Chondrocyte (in vitro differentiated cells): ENCODE measurements at places on chromosomes 16 and 17. TPM values are rescaled to one million over a fixed set of nuclear protein-coding genes. Genes with fewer than 3 reads are reported as not detected.

- H3K36me3 ChIP-seq: peaks cover 6% of the 10 kb centered on the region
- H3K4me1 ChIP-seq: no peaks in the 10 kb centered on the region
- peaks cover 29% of the 10 kb centered on the region for H3K27me3 ChIP-seq
- no peak overlapping the region for H3K4me3 ChIP-seq
- no peak for DNase-seq
These were observed 241.3 kb upstream of the ZFHX3 start for GRCh38 chr16:73289232-73289631.

DNA sequence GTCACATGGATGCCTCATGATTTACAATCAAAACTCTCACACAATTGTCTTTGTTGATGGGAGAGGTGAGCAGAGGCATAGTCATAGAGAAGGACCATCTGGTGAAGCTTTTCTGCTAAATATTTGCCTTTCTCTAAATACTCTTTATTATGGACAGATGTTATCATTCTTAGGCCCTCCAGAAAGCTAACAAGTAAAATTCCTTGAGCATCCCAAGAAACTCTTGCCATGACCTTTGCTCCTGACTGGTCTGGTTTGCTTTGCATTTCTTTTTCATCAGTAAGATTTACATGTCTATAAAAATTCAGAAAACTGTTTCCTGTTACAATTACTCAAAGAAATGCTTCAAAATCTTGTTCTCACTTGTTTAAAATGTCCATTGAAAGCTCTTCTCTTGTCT lies 1336.6 kb upstream of the CDH8 start:
- H3K4me1 ChIP-seq: no peaks in the 10 kb centered on the region
- H3K27me3 ChIP-seq: no peaks in the 10 kb centered on the region
- H3K27ac ChIP-seq: no peak overlapping the region

DNA sequence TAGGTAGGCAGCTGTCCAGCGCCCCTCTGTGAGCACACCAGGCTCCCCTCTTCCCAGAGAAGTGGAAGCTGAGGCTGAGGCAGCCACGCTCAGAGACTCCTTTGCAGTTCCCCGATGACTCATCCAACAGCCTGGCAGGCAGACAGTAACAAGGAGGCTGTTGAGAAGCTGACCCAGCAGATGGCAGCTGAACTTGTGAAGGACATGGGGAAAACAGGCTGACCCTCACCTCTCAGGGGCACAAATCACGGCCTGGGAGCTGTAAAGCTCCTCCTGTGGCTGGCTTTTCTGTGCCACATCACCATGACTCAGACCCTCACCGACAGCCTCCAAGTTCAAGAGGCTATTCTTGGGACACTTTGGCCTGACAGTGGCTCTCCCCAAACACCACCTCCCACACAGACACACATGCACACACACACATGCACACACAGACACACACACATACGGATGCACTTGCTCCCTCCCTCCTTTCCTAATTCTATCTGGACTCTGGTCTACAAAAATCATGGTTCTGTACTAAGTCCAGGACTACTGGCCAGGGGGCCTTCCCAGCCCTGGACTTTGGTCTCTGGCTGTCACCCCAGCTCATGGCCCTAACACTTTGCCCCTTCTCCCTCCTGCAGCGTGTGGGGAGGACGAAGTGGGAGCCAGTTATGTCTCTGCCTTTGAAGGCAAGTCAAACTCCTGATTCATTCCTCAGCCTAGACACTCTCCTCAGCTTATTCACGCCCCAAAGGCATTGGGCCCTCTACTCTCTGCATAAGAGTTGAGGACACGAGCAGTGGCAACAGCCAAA lies 23.2 kb downstream of the MAP3K14 start:
- H3K27me3 ChIP-seq: no peaks in the 10 kb centered on the region
- peaks cover 69% of the 10 kb centered on the region for H3K4me1 ChIP-seq
- H3K36me3 ChIP-seq: peaks cover 2% of the 10 kb centered on the region
- H3K4me3 ChIP-seq: peak overlapping the region; percentile 0

- no peak for DNase-seq
- H3K27me3 ChIP-seq: peaks cover 5% of the 10 kb centered on the region
- H3K4me1 ChIP-seq: no peaks in the 10 kb centered on the region
- no peaks in the 10 kb centered on the region for H3K36me3 ChIP-seq
- H3K4me3 ChIP-seq: no peak overlapping the region
These were observed 300.2 kb upstream of the IRX5 start for GRCh38 chr16:54630284-54630967.

DNA sequence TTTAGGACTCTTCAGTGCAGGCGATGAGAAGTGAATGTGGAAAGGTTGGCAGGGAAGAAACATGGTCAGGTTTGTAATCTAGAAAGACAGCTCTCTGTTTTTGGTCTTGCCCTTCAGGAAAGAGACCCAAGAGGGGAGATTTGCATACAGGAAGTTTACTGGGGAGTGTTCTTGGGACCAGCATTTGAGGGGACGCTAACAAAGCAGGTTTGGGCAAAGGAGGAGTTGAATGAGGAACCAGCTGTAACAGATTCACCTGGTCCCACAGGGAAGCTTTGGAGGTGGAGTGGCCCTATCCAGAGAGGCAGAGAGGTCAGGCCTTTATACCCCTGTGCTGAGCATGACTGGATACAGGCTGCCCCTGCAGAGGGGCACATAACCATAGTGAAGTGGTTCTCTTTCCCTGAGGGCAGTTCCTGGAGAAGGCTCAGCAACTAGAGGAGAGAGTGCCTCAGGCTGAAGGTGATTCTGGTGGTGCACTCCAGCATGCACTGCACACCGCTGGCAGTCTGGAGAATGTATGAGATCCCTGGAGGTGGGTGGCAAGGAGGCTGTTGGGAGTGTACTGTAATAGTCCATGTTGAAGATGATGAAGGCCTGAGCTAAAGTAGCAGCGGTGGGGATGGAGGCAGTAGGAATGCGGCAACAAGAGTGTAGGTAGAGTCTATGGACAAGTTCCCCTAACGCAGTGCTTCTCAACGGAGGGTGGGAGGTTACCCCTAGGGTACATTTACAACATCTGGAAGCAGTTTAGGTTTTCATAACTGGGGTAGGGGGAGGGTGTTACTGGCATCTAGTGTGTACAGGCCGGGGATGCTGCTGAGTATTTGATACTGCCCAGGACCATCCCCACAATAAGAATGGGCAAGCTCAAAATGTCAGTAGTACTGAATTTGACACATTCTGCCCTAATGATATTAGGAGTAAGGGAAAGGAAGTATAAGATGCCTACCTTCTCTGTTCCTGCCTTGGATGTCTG lies 37.2 kb downstream of the MAP2K6 start:
- no peaks in the 10 kb centered on the region for H3K27me3 ChIP-seq
- peaks cover 17% of the 10 kb centered on the region for H3K4me1 ChIP-seq
- no peaks in the 10 kb centered on the region for H3K36me3 ChIP-seq

DNA sequence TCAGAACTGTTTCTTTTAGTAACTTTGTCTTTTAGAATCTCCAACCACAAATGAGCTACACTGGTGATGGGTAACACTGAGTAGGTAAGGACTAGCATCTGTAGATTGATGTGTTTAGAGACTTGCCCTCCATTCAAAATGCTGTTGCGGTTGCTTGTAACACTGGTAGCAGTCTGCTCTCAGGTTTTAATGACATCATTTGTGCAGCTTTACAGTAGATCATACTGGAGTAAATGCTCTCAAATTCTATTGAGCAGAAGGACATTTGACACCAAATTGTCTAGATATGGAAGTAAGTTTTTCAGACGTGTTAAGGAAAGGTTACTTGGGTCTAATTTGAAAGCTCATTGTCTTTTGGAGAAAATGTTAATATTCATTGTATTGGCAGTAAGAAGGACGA lies 98.8 kb downstream of the NLK start:
- no peak overlapping the region for H3K4me3 ChIP-seq
- peaks cover 16% of the 10 kb centered on the region for H3K4me1 ChIP-seq
- no peak overlapping the region for H3K27ac ChIP-seq
- peaks cover 5% of the 10 kb centered on the region for H3K36me3 ChIP-seq
- DNase-seq: no peak
- no peaks in the 10 kb centered on the region for H3K27me3 ChIP-seq

GRCh38 chr16:83727751-83728352 lies 79.9 kb upstream of the HSBP1 start:
- H3K27me3 ChIP-seq: no peaks in the 10 kb centered on the region
- no peaks in the 10 kb centered on the region for H3K36me3 ChIP-seq
- no peak overlapping the region for H3K27ac ChIP-seq
- no peak overlapping the region for H3K4me3 ChIP-seq

DNA sequence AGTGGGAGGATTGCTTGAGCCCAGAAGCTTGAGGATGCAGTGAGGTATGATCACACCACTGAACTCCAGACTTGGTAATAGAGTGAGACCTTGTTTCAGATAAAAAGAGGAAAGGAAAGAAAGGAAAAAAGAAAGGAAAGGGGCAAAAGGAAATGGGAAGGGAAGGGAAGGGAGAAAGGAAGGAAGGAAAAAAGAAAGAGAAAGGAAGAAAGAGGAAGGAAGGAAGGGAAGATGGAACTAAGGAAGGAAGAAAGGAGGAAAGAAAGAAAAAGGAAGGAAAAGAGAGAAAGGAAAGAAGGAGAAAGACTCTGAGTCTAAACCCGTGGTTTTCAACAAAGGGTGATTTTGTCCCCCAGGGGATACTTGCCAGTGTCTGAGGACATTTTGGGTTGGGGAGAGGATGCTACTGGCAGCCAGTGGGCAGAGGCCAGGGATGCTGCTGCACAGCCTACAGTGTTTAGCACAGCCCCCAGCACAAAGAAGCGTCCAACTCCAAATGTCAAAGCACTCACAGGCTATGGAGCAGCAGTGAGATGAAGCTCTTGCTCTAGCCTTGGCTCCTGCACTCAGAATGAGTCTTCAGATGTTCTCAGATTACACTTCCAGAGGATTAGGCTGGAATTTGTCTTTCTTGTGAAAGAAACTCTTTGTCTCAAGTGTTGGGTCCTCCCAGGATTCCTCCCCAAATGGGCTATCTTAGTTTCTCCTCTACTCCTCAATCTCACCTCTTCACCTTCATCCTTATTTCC lies 64.2 kb downstream of the BMERB1 start:
- H3K36me3 ChIP-seq: peaks cover 3% of the 10 kb centered on the region
- no peak overlapping the region for H3K27ac ChIP-seq
- no peak overlapping the region for H3K4me3 ChIP-seq
- H3K27me3 ChIP-seq: no peaks in the 10 kb centered on the region

DNA sequence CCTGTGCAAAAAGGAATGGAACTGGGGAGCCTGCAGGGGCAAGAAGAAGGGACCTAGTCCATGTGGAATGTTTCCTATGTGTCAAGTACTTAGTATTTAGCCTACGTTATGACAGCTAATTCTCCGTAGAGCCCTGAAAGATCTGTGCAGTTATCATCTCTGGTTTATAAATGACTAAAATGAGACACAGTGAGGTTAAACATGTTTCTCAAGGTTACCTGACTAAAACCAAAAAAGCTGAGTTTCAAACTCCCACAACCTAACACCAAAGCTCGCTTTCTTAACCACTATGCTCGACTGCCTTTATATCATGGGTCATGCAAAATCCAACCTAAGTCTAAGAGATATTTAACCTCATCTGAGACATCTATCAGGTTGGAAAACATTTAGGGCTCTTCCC lies 53.3 kb upstream of the CCL2 start:
- peaks cover 23% of the 10 kb centered on the region for H3K27me3 ChIP-seq
- no peak for DNase-seq
- no peaks in the 10 kb centered on the region for H3K36me3 ChIP-seq
- no peaks in the 10 kb centered on the region for H3K4me1 ChIP-seq
- H3K4me3 ChIP-seq: no peak overlapping the region
- H3K27ac ChIP-seq: no peak overlapping the region

- H3K36me3 ChIP-seq: no peaks in the 10 kb centered on the region
- H3K27me3 ChIP-seq: peaks cover 2% of the 10 kb centered on the region
- DNase-seq: no peak
- peaks cover 15% of the 10 kb centered on the region for H3K4me1 ChIP-seq
- no peak overlapping the region for H3K27ac ChIP-seq
These were observed 26.1 kb upstream of the DHRS7B start for GRCh38 chr17:21100636-21101035.

DNA sequence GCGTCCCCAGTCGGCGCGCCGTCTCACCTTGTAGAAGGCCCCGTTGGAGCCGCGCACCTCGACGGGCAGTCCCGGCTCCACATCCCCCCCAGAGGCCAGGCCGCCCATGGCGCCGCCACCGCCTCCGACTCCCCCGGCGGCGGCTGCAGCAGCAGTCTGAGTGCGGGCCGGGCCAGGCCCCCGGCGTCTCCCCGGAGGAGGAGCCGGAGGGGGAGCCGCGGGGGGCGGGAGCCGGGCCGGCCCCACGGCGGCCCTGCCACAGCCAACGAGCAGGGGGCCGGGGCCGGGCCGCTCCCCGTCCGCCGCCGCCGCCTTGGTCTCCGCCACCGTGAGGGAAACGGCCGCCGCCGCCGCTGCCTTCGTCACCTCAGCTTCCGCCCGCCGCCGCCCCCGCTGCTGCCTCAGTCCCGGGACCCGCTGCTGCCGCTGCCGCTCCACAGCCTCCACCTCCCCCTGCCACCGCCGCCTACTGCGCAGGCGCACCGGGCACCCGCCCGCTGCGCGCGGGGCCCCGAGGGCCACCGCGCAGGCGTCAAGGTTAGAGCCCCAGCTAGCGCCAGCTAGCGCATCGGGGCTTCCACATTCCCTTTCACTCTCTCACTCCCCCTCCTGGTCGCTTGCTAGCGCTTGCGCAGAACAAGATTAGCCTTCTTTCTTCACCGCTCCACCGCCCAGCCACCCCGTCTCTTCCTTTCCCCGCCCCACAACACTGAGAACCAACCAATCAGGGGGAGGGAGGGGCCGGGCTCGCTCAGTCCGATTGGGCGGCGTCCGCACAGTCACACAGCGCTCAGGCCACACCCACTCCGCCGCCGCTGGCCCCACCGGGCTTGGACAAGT lies at the start of gene FXR2:
TSS of gene FXR2 (minus strand) at position 473 of the 840 bp plus-strand sequence. CDS start at position 108, 365 bp downstream.
- no peaks in the 10 kb centered on the region for H3K36me3 ChIP-seq
- H3K4me1 ChIP-seq: peaks cover 38% of the 10 kb centered on the region
- H3K27me3 ChIP-seq: no peaks in the 10 kb centered on the region
- H3K27ac ChIP-seq: peak within 1 kb of the TSS; percentile 91

DNA sequence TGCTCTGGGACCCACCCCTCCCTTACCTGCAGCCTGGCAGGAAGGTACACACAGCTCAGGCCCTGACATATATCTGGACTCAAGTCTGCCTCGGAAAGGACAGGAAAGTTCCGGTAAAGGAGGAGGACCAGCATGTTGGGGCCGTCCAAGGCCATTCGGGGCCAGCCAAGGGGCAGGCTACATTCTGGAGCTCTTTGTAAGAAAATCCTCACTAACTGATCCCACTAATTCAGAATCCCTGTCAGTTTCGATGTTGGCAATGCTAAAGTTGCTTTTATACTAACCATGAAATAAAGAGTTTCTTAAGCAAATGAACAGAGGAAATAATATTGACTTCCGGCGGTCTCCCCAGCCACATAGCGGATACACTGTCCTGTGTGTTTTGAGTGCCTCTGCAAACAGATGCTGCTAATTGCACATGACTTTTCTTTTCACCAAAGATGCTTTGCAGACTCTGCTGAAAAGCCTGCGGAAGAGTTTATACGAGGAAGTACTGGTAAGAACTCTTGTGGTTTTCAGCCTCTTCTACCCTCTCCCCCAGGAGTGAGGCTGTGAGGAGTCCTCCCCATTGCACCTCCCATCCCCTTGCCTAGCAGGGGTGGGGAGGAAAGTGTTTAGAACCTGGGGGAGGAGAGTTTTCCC lies 54.8 kb downstream of the PLXDC1 start:
- peaks cover 44% of the 10 kb centered on the region for H3K4me1 ChIP-seq
- H3K27me3 ChIP-seq: no peaks in the 10 kb centered on the region
- no peak for DNase-seq
- H3K36me3 ChIP-seq: no peaks in the 10 kb centered on the region
- no peak overlapping the region for H3K27ac ChIP-seq

Gene SPNS2
- 0.70 to 0.87 TPM in 2 of 3 replicates, not detected in the other for total RNA-seq

Gene SGF29
- 14.6 to 18.4 TPM (median 17.1 TPM) in 3 replicates for total RNA-seq

Gene TP53TG3F
- not detected in 3 replicates for total RNA-seq
